Aorta (tissue), 5 donors: ENCODE measurements at places on chromosomes 7 and 10.
A peak's percentile ranks its signal among the peaks of the same experiment; 100 is the strongest.

GRCh38 chr10:18606051-18606695 is 45.2 kb downstream of the NSUN6 start:
- no peak for DNase-seq

GRCh38 chr10:119201233-119201632 is 6.1 kb upstream of the GRK5 start:
- no peak for DNase-seq

GRCh38 chr10:70907637-70908405 is 19.5 kb upstream of the PCBD1 start:
- peak; percentile 17 for DNase-seq

- DNase-seq, result no peak
Observed at GRCh38 chr10:7202793-7203355, 208.0 kb downstream of the SFMBT2 start.

- no peak for DNase-seq
Observed at GRCh38 chr7:124698964-124699363, 66.6 kb downstream of the GPR37 start.
